HL-60 (cell line): ENCODE measurements at places on chromosomes 11 and 22.

DNA sequence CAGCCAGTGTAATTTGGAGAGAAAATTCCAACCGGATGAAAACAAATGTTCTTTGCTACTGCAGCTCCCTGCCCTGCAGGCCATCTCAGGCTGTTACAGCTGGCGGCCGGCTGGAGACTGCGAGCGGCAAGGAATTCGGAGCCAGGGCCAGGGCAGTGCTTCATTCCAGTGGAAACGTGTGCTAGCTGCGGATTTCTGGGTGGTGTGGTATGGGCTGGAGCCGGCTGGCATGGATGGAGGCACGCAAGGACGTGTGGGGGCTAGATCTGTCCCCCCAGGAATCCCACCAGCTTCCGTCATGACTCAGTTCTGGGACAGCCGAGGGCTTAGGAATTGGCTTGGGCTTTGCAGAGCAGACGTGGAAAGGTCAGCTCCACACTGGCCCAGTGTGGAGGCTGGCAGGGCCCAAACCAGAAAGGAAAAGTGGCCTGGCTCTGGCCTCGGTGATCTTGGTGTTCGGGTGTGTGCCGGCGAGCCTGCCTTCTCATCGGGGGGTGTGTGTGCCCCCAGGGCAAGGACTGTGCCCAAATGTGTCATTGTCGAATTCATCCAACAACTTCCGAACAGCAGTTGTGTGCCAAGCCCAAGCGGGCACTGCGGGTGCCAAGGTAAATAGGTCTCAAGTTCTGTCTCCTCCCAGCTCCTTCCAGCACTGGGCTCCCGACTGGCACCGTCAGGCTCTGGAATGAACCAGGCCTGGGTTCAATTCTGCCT lies 48.1 kb upstream of the SHISAL1 start:
- no peak for DNase-seq

DNA sequence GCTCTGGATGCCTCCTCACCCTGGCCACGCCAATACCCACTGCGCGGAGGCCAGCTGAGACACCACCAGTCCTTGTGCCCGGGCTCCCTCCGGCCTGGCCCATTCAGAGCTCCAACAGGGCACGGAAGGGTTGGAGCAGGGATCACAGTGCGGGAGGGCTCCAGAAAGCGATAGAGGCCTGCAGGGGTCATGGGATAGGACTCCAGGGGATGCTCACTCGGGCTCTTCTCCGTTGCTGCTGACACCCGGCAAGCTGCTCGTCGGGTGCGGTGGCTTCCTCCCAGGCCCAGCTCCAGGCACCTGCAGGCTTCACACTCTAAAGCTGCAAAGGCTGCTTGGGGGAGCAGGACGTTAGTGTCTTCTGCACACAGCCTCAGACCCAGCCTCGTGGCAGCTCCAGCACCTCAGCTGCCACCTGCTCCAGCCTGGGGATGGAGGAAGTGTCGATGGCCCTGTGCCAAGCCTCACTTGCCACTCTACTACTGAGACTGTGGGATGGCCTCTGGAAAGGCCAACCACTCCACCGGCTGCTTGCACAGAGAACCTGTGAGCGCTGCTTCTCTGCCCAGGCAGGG lies 10.6 kb downstream of the WNT7B start:
- no peak for DNase-seq

GRCh38 chr11:39268176-39268690 lies 2191.2 kb downstream of the LRRC4C start:
- no peak for DNase-seq

DNA sequence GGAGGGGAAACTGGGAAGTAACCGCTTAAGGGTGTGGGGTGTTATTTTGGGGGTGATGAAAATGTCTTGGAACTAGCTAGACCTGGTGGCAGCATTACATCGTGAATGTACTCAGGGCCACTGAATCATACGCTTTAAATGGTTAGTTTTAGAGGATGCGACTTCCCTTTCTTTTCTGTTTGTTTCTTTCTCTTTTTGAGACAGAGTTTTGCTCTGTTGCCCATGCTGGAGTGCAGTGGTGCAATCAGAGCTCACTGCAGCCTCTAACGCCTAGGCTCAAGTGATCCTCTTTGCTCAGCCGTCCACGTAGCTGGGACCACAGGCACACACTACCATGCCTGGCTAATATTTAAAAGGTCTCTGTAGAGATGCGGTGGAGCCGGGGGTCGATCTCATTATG lies 5.6 kb upstream of the MIAT start:
- DNase-seq, result no peak

GRCh38 chr11:92222701-92223100 lies 1.9 kb upstream of the FAT3 start:
- DNase-seq, result no peak

- DNase-seq, result no peak
These were observed 553.6 kb downstream of the BUD13 start for GRCh38 chr11:116219171-116219635.

- no peak for DNase-seq
These were observed 63.2 kb downstream of the PARVA start for GRCh38 chr11:12440565-12440964.

DNA sequence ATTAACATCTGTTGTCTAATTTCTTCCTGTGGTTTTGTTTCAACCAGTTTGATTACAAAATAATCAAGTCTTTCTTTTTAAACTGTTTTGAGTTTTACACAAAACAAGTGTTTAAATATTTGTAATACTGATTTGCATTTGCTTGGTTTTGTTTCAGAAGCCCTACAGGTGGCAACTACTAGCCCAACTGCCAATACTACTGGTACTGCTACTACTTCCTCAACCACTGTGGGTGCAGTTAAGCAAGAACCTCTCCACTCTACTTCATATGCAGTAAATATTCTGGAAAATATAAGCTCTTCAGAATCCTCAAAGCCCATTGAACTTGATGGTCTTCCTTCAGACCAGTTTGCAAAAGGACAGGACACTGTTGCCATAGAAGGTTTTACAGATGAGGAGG lies 61.1 kb downstream of the QSER1 start:
- no peak for DNase-seq

DNA sequence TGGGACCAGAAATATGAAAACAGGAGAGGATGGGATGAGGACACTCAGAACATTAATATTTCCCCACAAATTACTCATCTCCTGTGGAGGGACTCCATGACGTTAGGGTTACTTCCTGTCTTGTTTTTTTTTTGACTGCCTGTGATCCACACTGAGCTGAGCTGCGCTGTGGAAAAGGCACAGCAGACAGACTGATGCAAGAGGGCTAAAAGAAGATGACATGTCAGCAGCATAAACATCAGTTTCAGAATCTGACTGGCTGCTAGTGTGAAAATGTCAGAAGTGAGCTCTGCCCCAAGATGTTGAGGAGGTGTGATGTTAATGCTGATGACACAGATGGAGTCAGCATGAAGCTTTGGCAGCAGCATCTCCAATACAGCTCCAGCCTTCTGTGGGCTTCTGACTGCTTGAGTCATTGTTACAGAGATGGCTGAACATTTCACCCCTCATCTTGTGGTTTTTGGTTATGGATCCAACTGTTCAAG lies 286.8 kb downstream of the BLID start:
- no peak for DNase-seq

- no peak for DNase-seq
These were observed 31.4 kb upstream of the BRSK2 start for GRCh38 chr11:1358286-1358685.

GRCh38 chr11:9506489-9507276 lies 45.9 kb downstream of the ZNF143 start:
- DNase-seq, result peak; percentile 61

DNA sequence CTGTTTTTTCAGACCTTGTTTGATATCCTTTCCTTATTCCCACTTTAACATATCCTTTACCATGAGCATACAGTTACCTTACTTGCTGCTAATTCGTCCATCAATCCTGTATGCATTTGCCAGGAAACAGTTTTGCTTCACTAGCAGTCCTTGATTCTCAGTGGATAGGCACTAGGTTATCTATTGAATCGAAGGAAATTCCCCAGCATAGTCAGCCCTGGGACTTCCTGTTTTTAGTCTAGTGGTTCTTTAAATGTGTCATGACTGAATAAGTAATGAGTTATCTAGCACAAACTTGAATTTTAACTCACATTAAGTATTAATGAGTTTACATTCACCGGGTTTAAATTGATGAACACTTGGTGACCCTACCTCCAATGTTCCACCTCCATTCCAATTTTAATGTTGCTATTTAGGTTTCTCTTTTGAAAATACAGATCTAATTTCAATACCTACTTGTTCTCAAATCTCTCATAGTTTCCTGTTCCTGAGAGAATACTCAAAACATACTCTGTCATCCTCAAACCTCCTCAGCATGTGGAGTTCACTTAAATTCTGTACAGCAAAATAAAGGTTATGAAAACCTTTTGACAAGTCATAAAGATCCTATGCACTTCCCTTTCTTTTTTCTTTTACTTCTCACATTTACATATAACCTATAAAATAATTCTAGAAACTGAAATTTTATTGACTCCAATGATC lies 1375.1 kb upstream of the TENM4 start:
- no peak for DNase-seq

GRCh38 chr11:122089111-122089510 lies 26.9 kb downstream of the BLID start:
- DNase-seq, result no peak

GRCh38 chr11:130631119-130631518 lies 182.7 kb downstream of the ADAMTS15 start:
- no peak for DNase-seq

- no peak for DNase-seq
These were observed 27.2 kb downstream of the TBX1 start for GRCh38 chr22:19787849-19788141.

GRCh38 chr11:43738600-43739409 lies 58.3 kb downstream of the HSD17B12 start:
- DNase-seq, result no peak

DNA sequence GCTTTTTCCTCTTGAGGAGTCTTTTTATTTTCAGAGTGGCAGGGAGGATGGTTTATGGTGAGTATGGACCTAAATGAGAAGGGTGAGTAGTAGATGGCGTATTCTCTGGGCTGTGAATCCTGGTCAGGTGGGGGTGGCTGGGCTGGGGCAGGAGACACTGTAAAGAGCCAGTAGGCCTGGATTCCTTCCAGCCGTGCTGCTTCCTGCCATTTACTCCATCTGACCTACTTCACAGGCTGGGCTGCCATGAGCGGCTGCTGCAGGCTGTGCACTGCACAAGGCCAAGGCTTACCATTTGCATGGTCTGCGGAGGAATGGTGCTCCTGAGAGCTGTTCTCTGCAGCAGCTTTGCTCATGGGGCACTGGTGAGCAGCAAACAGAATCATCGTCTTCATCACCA lies 297.6 kb downstream of the KIRREL3 start:
- DNase-seq, result no peak

- peak; percentile 99 for DNase-seq
These were observed at the start of gene KAT5 for GRCh38 chr11:65711785-65712632. Gene KAT5 (plus strand): TSS chr11:65712252. CDS start chr11:65712268, 16 bp downstream.

GRCh38 chr22:30947173-30947815 lies 21.3 kb downstream of the MORC2 start:
- DNase-seq, result no peak

GRCh38 chr11:78770931-78771330 lies 196.3 kb upstream of the NARS2 start:
- DNase-seq, result no peak

GRCh38 chr11:95231881-95232605 lies 1.0 kb upstream of the SESN3 start:
- DNase-seq, result peak; percentile 72
